Stimulated activated CD8-positive, alpha-beta memory T cell treated with anti-CD3 and anti-CD28 coated beads, Interleukin-4, amount 100 ng/mL, for 1 hour (primary cell): ENCODE measurements at places on chromosomes 12 and 14.

DNA sequence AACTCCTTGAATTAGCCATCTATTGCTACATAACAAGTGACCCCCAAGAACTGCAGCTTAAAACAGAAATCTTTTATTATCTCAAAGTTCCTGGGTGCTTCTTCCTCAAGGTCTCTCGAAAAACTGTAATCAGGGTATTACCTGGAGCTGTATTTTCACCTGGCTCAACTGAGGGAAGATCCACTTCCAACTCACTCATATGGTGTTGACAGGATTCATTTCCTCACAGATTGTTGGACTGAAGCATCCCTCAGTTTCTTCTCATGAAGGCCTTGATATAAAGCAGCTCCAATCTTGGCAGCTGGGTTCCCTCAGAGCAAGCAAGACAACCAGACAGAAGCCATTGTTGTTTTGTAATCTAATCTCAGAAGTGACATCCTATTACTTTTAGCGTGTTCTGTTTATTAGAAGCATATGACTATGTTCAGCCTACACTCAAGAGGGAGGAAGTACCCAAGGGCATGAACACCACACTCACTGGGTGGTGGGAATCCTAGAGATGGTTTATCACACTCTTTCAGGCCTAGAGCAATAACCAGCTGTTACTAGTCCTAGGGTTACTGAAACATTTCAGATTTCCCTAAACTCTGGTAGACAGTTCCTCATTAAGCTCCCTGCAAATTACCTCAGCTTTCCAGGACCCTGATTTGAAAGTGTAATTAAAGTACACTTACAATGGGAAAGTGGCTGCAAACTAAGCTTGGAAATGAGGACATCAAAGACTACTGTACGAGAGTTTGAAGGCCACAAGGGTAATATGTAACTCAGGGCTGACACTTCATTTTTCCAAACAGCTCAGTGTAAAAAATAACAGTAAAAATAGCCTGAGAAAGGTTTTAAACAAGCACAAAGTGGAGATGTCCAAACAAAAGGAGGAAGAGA lies 222.2 kb downstream of the SEC23A start:
- no peak for DNase-seq

DNA sequence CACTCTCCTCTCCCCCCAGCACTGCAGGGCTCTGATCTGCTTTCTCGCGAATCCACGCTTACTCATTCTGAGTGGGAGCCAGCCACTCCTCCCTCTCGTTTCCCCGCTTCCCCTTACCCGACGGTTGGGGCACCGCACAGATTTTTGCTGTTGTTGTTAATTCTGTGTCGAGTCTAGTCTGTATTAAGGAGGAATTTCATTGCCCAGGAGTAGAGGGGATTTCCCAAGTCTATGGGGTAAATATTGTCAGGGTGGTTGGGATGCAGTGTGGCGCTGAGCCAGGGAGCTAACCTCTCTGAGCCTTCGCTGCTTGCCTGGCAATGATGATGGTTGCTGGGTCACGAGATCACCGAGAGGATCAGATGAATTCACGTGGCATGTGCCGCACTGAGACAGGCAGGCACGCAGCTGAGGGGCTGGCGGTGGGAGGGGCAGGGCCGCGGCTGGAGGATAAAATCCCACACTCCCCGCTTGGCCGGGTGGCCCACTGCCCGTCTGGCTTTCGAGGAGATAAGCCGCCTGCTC lies 18.5 kb downstream of the NCOR2 start:
- DNase-seq = no peak

DNA sequence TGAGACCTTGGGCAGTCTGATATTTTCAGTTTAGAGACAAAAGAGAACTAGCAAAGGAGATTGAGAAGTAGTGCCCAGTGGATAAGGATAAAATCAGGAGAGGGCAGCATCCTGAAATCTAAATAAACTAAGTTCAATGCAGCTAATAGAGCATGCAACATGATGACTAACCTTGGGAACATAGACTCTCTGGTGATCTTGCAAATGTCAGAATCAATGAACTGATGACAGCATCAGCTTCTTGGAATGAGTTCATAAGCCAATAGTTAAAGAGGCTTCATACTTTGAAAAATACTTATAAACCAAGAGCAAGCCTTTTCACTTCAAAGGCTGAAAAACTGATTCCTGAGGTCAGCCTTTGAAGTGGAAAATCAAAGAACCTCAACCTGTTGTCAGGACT lies 8.2 kb downstream of the TAS2R19 start:
- no peak for DNase-seq

DNA sequence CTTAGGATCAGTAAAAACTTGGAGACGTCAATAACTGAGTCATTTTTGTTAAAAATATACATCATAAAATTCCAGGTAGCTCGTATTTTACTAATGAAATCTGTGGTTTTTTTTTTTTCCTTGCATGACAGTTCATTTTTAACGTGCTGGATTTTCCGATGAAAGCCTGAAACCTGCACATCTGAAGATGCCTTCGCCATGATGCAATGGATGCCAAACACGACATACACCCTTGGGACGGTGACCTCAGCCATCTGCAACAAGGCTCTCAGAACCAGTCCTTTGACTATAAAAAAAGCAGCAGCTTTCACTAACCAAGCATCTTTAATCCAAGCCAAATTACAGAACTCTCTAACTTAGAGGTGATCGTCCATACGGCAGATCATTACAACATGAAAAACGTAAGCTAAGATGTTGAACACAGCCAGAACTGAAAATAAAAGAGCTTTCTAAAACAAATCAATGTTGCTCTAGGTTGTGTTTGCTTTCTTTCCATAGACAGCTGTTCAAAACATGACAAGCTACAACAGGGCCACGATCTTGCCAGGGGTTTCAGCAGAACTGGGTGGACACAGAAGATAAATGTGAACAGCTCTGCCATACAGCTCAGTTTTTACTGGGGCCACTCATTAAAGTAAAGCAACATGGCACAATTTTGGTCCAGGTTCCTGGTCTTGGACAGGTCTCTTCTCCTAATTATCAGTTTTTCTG lies 7.8 kb downstream of the NIN start:
- no peak for DNase-seq
